ENCODE measurements at places on chromosomes 7 and 10. TPM values are rescaled to one million over a fixed set of nuclear protein-coding genes. Genes with fewer than 3 reads are reported as not detected.
A peak's percentile ranks its signal among the peaks of the same experiment; 100 is the strongest.

FBXL13 gene
- 0.71 TPM for total RNA-seq

DNA sequence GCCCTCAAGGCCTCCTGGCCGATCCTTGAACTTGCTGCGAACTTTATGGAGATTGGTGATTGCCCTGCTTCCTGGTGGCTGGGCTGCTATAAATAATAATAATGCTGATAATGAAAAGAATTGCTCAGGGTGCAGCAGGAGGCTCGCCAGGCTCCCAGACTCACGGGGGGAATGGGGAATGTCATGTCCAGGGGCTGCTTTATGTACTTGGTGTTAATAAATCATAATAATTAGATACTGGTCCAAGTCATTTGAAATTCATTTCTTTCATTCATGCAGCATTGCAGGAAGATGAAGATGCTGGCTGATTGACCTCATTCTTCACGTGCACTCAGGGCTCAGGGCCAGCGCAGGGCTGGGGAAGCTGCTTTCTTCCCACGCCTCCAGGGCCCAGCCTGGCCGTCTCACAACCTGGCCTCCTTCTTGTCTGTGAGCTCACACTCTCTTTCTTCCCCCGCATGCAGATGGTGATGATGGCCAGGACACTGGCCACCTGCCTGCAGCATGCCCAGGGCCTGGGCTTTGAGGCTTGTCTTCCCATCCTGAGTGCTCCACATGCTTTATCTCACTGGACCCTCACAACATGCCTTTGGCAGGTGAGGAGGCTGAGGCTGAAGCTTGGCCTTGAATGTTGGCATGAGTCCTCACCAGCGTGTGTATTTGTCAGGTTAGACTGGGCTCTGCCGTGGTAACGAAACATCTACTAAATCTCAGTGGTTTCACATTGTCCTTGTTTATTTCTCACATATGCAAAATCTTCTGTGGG lies 138.4 kb upstream of the TNS3 start:
- peak; percentile 88 for DNase-seq

SH2D4B gene
- 0.04 TPM for total RNA-seq

- DNase-seq: peak; percentile 95
These were observed 678.5 kb upstream of the ANKRD30A start for GRCh38 chr10:36446881-36447280.

PKD2L1 gene
- total RNA-seq: 0.04 TPM

DGKI gene
- 1.4 TPM for total RNA-seq

DNA sequence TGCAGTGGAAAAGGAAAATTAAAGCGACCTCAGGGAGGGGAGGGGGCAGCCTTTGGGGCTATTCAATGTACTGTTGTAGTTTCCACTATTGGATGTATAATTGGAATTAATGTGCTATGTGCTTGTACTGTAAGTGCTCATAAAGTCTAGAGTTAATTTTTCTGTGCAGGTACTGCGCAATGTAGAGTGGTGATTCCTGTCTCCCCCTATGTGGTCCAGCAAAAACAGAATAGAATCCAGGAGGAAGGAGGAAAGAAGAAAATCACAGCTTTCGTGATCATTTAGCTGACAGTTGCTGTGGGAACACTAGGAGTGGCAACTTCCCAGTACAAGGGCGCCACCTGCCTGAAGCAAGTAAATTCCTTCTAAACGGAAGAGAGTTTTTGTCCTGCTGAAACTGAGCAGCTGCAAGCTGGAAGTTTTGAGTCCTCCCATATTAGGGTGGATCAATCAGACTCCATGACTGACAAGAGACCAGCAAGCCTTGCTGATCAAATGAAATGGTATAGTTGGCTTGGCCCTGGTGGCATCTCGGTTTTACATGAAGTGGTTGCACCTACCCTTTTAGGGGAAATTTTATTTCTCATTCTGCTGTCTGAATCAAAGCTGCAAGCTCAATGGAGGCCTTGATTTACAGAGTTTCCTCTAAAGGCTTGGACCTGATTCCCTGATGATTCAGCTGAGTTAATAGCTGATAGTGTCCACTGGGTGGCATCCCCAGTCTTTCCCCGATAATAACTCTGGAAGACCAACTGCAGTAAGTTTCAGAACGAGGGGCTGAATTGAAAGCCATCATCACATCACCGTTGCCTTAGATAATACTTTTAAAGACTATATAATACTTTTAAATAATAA lies 299.8 kb downstream of the HGF start:
- peak; percentile 89 for DNase-seq

- DNase-seq: no peak
These were observed 174.6 kb downstream of the CCDC71L start for GRCh38 chr7:106486331-106486730.

HOGA1 gene
- total RNA-seq: 0.89 TPM

SRRM3 gene
- total RNA-seq: 0.31 TPM

GRCh38 chr10:84605802-84606201 lies 277.4 kb downstream of the CCSER2 start:
- no peak for DNase-seq

DNA sequence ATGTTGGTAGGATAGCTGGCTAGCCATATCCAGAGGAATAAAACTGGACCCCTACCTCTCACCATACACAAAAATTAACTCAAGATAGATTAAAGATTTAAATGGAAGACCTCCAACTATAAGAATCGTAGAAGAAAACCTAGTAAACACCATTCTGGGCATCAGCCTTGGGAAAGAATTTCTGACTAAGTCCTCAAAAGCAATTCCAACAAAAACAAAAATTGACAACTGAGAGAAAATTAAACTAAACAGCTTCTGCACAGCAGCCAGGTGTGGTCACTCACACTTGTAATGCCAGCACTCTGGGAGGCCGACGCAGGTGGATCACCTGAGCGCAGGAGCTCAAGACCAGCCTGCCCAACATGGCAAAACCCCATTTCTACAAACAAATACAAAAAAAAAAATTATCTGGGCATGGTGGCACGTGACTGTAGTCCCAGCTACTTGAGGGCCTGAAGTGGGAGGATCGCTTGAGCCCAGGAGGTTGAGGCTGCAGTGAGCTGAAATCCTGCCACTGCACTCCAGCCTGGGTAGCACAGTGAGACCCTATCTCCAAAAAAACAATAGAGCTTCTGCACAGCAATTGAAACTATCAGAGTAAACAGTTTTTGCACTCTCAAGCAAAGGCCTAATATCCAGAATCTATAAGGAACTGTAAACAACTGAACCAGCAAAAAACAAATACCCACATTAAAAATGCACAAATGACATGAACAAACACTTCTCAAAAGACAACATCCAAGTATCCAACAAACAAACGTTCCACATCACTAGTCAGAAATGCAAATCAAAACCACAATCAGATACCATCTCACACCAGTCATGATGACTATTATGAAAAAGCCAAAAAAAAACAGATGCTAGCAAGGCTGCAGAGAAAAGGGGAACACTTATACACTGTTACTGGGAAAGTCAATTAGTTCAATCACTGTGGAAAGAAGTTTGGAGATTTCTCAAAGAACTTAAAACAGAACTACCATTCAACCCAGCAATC lies 4.8 kb downstream of the CRPPA start:
- no peak for DNase-seq

- no peak for DNase-seq
These were observed 176.0 kb upstream of the TNRC18 start for GRCh38 chr7:5599543-5600200.

BUB3 gene
- 66.2 TPM for total RNA-seq

CDC14C gene
- total RNA-seq: 0.04 TPM

- peak; percentile 19 for DNase-seq
These were observed 16.0 kb downstream of the PAPSS2 start for GRCh38 chr10:87675396-87676376.

- no peak for DNase-seq
These were observed 280.6 kb downstream of the GFRA1 start for GRCh38 chr10:115992236-115992986.

ARL5B gene
- 21.2 TPM for total RNA-seq

- no peak for DNase-seq
These were observed 596.6 kb downstream of the GRM8 start for GRCh38 chr7:126656165-126656564.

GRCh38 chr7:132386201-132386681 lies 190.0 kb downstream of the PLXNA4 start:
- DNase-seq: peak; percentile 56

DNA sequence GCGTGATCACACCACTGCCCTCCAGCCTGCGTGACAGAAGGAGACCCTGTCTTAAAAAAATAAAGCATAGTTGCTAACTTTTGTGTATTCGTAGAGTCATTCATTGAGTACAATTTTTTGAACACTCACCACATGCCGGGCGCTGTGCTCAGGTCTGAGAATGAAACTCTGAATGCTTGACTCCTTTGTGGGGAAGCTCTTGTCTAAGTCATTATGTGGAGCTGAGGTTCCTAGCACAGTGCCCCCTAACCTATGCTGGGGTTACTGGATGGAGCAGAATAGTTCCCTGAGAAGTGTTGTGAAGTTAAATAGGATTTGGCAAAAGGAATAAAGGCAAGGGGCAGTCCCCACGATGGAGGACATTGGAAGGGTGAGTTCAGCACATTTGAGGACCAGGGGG lies 123.3 kb downstream of the CELF2 start:
- no peak for DNase-seq

GRCh38 chr7:41544241-41544640 lies 158.6 kb downstream of the INHBA start:
- DNase-seq: no peak

TEX36 gene
- total RNA-seq: not detected

GRCh38 chr10:76329891-76330575 lies 898.6 kb downstream of the LRMDA start:
- no peak for DNase-seq

- DNase-seq: peak; percentile 75
These were observed 2.7 kb downstream of the IGFBP1 start for GRCh38 chr7:45890902-45891461.

DNA sequence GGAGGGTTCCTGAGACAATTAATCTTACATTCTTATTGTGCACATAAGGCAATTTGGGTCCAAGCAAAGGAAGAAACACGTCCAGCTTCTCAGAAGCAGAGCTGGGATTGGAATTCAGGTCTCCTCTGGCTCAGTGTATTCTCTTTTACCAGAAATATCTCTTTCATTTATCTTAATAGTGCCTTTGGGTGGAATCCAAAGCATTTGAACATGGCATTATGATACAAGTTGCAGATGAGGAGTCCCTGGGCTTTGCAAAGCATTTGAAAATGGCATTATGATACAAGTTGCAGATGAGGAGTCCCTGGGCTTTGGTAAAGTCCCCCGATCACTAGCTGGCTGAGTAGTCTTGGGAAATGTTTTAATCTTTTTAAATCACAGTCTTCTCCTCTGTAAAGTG lies 30.0 kb upstream of the PTN start:
- no peak for DNase-seq

DNA sequence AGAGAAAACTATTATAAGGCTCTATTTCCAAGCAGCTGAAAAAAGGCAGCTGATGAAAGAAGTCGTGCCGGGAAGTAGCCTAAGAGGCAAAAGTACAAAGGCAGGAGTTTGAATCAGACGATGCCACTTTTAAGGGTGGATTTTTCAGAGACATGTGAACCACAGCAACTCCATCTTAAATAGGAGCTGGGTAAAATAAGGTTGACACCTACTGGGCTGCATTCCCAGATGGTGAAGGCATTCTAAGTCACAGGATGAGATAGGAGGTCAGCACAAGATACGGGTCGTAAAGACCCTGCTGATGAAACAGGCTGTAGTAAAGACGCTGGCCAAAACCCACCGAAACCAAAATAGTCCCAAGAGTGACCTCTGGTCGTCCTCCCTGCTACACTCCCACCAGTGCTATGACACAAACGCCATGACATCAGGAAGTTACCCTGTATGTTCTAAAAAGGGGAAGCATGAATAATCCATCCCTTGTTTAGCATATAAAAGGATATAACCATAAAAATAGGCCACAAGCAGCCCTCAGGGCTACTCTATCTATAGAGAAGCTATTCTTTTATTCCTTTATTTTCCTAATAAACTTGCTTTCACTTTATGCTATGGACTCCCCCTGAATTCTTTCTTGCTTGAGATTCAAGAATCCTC lies 45.5 kb upstream of the PRSS1 start:
- DNase-seq: no peak

DNA sequence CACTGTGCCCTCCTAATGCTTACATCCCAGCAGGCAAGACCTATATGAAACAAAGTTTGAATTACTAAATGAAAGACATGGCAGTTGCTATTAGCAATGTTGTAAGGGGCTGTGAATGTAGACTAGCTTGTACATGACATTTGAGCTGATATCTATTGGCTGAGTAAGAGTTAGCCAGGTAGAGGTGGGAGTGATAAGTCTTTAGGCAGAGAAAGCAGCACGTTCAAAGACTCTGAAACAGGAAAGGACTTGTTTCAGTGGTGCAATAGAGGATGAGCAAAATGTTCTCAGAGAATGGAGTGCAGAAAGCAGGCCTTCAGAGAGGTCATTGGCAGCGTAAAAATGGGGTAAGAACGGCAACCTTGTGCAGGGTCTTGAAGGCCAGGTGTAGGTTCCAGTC lies 687.6 kb downstream of the AUTS2 start:
- no peak for DNase-seq

GNAT3 gene
- not detected for total RNA-seq

DNA sequence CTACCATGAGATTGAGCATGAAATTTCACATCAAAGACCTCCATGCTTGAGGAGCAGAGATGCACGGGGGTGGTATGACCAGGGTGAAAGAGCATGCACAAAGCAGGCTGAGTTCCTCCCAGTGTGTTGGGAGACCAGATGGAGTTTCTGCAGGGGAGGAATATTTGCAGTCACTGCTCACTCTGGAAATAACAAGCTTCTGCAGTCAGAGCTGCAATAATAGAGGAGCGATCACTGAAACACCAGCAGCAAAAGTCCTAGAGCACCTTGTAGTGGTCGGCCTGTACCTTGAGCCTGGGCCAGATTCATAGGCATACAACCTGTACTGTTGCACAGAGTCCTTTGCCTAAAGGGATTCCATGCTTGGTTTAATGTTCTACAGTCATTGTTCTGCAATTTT lies 184.5 kb upstream of the SP8 start:
- DNase-seq: no peak

PAX4 gene
- not detected for total RNA-seq

All from muscle of leg (tissue), 16 donors.